Neural crest cell (in vitro differentiated cells): ENCODE measurements at places on chromosomes 3 and 15. TPM values are rescaled to one million over a fixed set of nuclear protein-coding genes. Genes with fewer than 3 reads are reported as not detected.

- H3K4me3 ChIP-seq = no peak overlapping the region
- no peak for DNase-seq
- H3K27me3 ChIP-seq = no peaks in the 10 kb centered on the region
- H3K4me1 ChIP-seq = peaks cover 4% of the 10 kb centered on the region
These were observed 244.0 kb downstream of the GABRG3 start for GRCh38 chr15:27214961-27215360.

- no peak for DNase-seq
- no peak overlapping the region for H3K27ac ChIP-seq
- no peaks in the 10 kb centered on the region for H3K27me3 ChIP-seq
These were observed 177.5 kb downstream of the FNDC3B start for GRCh38 chr3:172216911-172217310.

DNA sequence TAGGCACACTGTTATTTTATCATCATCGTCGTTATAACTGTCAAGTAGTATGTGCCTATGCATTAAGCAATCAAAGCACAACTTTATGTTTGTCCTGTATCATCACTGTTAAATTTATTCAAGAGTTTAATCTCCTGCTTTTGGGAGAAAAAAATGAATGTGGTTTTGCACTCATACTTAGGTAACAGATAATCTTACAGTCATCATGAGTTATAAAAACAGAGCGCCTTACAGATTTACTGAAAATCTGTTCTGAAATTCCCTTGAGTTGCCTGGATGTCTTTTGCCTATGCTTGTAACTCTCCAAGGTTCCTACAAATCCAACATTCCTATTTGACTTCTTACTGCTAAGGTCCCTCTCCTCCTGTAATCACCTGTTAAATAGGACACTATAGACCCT is 307.3 kb downstream of the ZIC4 start:
- H3K36me3 ChIP-seq = no peaks in the 10 kb centered on the region
- H3K4me3 ChIP-seq = no peak overlapping the region
- DNase-seq = no peak

- peak; percentile 96 for DNase-seq
- peaks cover 13% of the 10 kb centered on the region for H3K4me1 ChIP-seq
- peaks cover 4% of the 10 kb centered on the region for H3K36me3 ChIP-seq
- H3K4me3 ChIP-seq = peak overlapping the region; percentile 61
- H3K27ac ChIP-seq = no peak overlapping the region
These were observed 23.6 kb downstream of the SEC61A1 start for GRCh38 chr3:128075522-128076482.

- DNase-seq = no peak
- no peaks in the 10 kb centered on the region for H3K27me3 ChIP-seq
- peaks cover 8% of the 10 kb centered on the region for H3K4me1 ChIP-seq
- H3K36me3 ChIP-seq = peaks cover 5% of the 10 kb centered on the region
These were observed 122.3 kb downstream of the ATP1B3 start for GRCh38 chr3:141998669-141999290.

- H3K4me1 ChIP-seq = no peaks in the 10 kb centered on the region
These were observed 21.6 kb upstream of the SLC6A20 start for GRCh38 chr3:45817831-45818522.

DNA sequence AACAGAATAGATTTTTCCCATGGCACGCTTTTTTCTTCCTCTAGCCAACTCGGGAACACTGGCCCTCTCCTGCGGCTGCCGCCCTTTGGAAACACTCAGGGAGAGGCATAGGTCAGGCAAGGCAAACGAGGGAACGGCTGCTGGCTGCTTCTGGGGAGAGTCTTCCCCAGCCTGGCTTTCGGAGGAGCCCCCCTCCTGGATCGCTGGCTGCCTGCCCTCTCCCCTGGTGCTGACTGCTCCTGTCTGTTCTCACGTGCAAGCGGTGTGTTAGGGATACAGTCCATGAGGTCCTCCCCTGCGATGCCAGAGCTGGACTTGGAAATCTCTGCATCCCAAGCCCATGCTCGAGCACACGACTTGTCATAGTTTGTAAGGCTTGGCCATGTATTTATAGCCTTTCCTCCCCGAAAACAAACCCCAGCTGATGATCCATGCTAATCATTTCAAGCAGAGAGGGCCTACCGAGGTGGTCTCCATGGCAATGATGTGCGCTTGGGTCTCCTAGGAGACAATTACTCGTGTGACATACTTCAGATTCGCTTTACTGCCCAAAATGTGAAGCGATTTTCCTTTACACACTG is 315.6 kb upstream of the ATP10A start:
- no peaks in the 10 kb centered on the region for H3K36me3 ChIP-seq
- peaks cover 20% of the 10 kb centered on the region for H3K4me1 ChIP-seq
- H3K4me3 ChIP-seq = peak overlapping the region; percentile 54
- no peak for DNase-seq
- peak overlapping the region; percentile 95 for H3K27ac ChIP-seq

- peaks cover 31% of the 10 kb centered on the region for H3K4me1 ChIP-seq
- no peaks in the 10 kb centered on the region for H3K36me3 ChIP-seq
- no peak overlapping the region for H3K4me3 ChIP-seq
- no peak for DNase-seq
These were observed 110.0 kb downstream of the XXYLT1 start for GRCh38 chr3:195160908-195161434.

DNA sequence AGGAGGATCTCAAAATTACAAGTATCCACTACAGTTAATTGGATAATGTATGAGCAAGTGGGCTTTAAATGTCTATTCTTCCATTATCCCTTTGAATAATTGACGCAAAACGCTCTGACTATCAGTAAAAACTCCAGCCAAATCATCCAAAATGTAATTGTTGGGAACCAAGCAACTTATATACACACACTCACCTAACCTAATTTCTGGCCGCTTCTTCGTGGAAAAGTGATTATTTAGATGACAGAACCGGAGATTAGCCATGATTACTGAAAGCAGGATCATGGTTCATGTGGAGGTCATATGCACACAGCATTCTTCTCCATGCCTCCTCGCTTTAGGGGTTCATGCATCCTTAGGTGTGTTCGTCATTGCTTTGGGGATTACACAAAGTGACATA is 992.4 kb downstream of the NAALADL2 start:
- no peaks in the 10 kb centered on the region for H3K4me1 ChIP-seq
- DNase-seq = no peak
- no peak overlapping the region for H3K27ac ChIP-seq
- no peaks in the 10 kb centered on the region for H3K27me3 ChIP-seq

DNA sequence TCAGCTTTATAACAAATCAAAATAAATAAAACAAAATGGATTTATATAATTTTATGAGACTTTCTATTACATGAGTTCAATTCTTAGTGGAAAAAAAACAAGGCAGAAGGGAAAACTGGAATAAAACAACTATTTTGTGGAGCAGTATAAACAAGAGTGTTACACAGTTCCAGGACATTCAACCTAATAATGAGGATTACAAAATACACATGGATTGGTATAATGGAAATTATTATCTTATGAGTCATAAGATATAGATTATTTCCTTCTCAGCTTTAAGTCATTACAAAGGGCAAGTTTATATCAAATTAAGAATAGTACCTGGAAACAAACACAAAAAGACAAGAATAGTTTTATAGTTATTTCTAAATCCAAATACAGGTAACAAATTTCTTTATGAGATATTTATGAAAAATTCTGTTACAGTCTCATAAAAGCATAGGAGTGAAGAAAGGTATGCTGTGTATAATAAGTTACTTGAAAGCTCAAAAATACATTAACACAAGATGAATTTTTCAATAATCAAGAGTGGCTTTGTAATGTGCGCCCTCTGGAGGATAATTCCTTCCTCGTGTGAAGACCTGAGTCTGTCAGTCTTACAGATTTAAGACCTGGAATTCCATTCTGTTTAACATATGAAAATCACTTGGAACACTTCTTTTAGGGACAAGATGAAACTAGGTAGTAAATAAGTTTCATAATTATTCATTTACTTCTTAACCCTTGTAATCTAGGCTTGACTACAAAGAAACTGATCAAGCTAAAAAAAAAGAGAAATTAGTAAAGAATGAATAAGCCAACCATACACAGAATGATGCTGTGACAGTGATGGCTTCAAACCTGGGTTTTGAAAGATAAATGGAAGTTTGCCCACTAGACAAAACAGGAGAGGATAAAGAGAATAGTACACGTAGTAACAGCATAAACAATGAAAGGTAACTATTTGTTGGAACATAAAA is 9.5 kb downstream of the COPS2 start:
- no peak overlapping the region for H3K27ac ChIP-seq
- H3K36me3 ChIP-seq = peaks cover 12% of the 10 kb centered on the region
- DNase-seq = peak; percentile 27
- H3K4me3 ChIP-seq = no peak overlapping the region
- H3K4me1 ChIP-seq = peaks cover 20% of the 10 kb centered on the region

- H3K36me3 ChIP-seq = peaks cover 2% of the 10 kb centered on the region
- no peak overlapping the region for H3K27ac ChIP-seq
- H3K4me1 ChIP-seq = peaks cover 18% of the 10 kb centered on the region
- H3K4me3 ChIP-seq = no peak overlapping the region
These were observed 49.6 kb downstream of the PCSK6 start for GRCh38 chr15:101439920-101440319.

DNA sequence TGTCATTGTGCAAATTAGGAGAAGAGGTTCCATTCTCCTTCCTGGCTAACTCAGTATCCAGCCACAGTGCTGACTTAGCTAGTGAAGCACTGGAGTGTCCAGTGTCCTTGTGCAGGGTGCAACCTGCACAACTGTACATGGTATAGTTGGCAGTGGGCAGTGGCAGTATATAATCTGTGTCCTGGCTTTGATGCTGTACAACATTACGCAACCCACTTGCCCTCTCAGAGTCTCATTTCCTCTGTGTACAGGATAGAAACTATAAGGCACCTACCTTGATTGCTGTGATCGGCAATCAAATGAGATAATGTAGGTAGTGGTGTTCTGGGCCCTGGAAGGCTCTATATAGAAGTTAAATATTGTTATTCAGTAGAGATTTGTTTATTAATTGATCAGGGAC is 333.6 kb downstream of the CLSTN2 start:
- no peaks in the 10 kb centered on the region for H3K36me3 ChIP-seq
- no peaks in the 10 kb centered on the region for H3K27me3 ChIP-seq
- DNase-seq = no peak
- no peaks in the 10 kb centered on the region for H3K4me1 ChIP-seq
- no peak overlapping the region for H3K4me3 ChIP-seq

- DNase-seq = no peak
- no peak overlapping the region for H3K27ac ChIP-seq
- no peaks in the 10 kb centered on the region for H3K36me3 ChIP-seq
- H3K4me1 ChIP-seq = peaks cover 4% of the 10 kb centered on the region
These were observed 1.6 kb downstream of the C2CD4B start for GRCh38 chr15:62163397-62164013.

DNA sequence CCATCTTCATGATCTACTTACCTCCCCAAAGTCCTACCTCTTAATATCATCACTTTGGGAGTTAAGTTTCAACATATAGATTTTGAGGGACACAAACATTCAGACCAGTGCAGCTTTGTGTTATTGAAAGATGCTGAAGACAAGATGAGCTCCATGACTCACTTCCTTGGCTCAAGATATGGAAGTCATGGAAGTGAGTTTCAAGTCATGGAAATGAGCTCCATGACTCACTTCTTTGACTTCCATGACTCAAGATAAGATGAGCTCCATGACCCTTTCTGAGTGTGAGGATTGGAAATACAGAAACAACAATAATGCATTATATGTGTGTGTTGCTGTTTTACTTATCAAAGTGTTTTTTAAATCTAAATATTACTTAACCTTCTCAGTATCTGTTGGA is 170.2 kb upstream of the TPRG1 start:
- no peaks in the 10 kb centered on the region for H3K36me3 ChIP-seq
- no peak for DNase-seq
- no peak overlapping the region for H3K27ac ChIP-seq

DNA sequence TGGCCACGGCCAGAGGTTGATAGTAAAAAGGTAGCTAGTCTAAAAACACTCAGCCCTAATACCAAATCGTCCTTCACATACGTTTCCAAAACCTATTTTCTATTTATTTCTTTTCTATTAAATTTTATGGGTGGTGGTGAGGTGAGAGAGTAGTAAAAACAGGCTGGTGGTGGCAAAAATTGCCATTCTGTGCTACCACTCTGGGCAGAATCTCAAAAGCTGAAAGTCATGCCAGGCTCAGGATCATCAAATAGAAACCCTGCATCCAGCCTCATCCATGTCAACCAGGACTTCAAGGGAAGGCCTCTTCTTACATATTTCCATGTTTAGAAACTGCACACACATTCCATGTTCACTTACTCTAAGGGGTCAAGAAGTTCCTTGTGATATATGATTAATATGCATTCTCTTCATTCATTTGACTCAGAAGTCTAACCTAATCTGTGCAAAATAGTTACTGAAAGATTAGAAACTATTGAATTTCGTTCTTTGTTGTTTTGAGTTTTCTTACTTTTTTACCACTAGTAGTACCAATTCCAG is 153.1 kb downstream of the TNIK start:
- H3K36me3 ChIP-seq = peaks cover 3% of the 10 kb centered on the region
- no peak overlapping the region for H3K4me3 ChIP-seq

DNA sequence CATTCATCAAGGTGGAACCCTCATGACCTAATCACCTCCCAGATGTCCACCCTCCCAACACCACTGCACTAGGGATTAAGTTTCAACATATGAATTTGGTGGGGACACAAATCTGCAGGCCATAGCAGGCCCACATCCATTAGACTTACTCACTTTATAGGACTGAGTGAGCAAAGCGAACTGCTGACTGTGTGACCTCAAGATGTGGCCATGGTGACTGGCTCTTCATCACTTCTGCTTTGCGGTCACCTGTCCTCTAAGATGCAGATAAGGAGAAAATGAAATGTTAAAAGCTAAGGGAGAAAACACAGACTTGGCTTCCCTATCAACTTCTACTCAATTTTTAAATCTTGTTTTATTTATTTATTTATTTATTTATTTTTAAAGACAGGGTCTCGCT is 14.5 kb upstream of the DCP1A start:
- no peak overlapping the region for H3K27ac ChIP-seq
- H3K27me3 ChIP-seq = no peaks in the 10 kb centered on the region
- DNase-seq = no peak
- no peak overlapping the region for H3K4me3 ChIP-seq
- H3K36me3 ChIP-seq = no peaks in the 10 kb centered on the region

GRCh38 chr3:148698190-148698810 is 597 bp downstream of the AGTR1 start:
- peak overlapping the region; percentile 83 for H3K4me3 ChIP-seq
- peaks cover 23% of the 10 kb centered on the region for H3K4me1 ChIP-seq
- no peak for DNase-seq

GRCh38 chr3:195582947-195583346 is 793 bp downstream of the APOD start:
- no peak for DNase-seq
- H3K4me3 ChIP-seq = no peak overlapping the region
- H3K27ac ChIP-seq = no peak overlapping the region
- no peaks in the 10 kb centered on the region for H3K27me3 ChIP-seq

The SOX14 gene
- total RNA-seq = 0.18 and 0.37 TPM in 2 replicates

The EFCC1 gene
- 10.7 and 11.8 TPM in 2 replicates for total RNA-seq

The ARPIN gene
- total RNA-seq = 26.0 and 26.6 TPM in 2 replicates

The RPL35A gene
- 1,290 and 1,300 TPM in 2 replicates for total RNA-seq

The HTR3E gene
- total RNA-seq = not detected in 2 replicates

The TMEM207 gene
- not detected in 2 replicates for total RNA-seq

The TNIK gene
- total RNA-seq = 32.3 and 39.0 TPM in 2 replicates

The SH2D7 gene
- not detected in 2 replicates for total RNA-seq
